ENCODE measurements at places on chromosomes 5 and 9.

DNA sequence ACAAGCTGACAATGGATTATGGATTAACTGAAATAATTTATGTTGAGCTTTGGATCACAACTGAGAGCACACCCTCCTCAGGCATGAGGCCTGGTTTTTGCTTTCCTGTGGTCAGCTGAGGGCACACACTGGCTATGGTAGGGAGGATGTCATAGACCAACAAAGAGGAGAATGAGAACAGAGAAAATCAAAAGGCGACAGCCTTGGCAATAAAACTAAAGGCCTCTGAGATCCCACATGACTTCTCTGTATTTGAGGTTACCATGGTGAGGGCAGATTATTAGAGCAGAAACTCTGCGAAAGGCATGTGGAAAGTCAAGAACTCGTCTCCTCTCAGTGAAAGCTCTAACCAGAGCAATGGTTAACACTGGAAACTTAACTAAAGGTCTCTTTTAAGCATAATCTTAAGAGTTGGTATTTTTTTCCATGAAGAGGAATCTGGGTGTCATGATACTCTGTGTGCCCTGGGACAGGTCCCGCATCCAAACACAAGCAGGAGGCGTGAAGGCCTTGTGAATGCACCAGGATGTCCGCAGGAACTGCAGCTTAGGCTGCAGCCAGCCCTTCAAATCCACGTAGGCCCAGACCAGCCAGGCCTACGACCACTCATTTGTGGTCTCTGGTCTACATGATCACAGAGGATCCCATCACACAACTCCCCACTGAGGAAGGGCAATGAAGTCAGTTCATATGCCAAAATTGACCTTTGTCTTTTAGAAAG lies 12.4 kb upstream of the MEIKIN start:
- no peak for DNase-seq

- DNase-seq = no peak
These were observed 46.9 kb downstream of the RAB14 start for GRCh38 chr9:121154782-121155181.

GRCh38 chr5:132495667-132496190 lies 5.2 kb upstream of the IRF1 start:
- no peak for DNase-seq

DNA sequence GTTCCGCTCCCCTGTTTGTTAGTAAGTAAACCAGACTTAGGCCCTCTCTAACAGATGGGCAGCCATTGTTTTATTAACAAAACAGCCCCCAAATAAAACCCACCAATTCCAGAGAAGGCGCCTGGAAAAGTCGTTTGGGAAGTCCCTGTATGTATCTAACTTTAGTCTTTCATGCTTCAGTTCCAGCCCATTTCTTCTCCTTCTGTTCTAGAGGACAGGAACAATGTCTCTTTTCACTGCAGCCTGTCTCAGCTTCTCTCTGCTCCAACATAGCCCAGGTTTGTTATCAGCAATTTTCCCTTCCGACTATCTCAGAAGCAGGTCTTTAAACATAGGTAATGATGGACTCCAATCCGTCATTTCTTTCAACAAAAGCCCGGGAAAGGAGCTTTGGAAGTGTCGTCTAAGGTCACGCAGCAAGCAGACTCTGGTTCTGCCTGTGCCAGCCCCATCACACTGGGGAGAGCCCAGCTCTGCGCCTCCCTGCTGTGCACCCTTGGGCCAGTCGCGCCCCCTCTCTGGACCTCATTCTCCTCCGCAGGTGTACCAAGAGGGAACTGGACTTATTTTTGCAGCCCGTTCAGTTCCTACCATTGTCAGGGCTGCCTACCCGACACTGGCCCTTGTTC lies 9.6 kb upstream of the AKNA start:
- no peak for DNase-seq

GRCh38 chr5:101585366-101585765 lies 682.3 kb upstream of the ST8SIA4 start:
- no peak for DNase-seq

- DNase-seq = peak; percentile 24
These were observed 106.1 kb upstream of the CPEB4 start for GRCh38 chr5:173781816-173782670.

DNA sequence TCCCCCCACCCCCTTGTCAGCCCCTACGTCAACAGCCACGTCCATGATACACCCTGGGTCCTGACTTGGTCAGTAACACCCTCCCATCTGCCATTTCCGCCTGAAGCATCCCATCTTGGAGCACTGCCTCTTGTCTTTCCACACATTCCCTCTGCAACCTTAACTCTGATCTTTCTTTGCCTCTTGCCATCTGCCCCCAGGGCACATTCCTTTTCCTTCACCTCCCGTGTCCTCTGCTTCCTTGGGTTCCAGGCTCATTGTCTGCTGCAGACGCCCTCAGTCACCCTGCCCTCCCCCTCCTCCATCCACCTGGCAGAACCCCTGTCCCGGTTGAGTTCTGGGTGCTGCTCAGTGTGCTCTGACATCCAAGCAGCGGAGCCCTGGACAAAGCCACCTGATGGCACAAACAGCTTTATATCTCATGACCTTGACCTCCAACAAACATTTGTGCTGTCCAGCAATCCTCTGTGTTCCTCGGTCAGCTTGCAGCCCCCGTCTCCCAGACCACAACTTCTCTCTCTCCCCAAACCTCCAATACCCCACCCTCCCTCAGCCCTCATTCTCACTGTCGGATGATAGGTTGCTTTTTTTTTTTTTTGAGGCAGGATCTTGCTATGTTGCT lies 97.7 kb upstream of the IER5L start:
- DNase-seq = no peak

- no peak for DNase-seq
These were observed 252.7 kb downstream of the EFNA5 start for GRCh38 chr5:107418071-107418470.

DNA sequence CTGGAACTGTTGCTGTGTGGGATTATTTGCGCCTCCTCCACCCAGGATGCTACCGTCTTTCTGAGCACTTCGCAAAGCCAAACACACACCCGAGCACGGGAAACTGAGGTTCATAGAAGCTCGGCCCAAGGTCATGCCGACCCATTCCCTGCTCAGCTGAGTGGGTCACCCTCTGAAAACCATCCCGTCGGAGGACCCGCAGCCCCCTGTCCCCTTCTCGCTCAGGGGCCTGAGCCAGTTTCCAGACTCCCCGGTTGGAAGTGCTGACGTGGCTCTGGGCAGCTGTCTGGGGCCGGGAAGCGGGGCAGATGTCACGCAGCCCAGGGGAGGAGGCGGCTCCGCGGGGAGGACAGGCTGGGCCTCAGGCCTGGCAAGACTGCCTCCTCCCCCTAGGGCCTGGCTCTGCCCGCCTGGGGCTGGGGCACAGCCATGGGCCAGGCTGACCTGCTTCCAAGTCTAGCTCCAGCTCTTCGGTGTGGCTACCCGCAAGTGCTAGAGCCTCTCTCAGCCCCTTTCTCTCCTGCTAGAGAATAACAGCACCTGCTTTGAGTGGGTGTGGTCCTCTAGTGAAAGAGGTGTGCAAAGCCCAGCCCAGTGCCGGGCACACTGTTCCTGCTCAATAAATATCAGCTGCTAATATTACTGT lies 9.9 kb upstream of the CXXC5 start:
- no peak for DNase-seq

DNA sequence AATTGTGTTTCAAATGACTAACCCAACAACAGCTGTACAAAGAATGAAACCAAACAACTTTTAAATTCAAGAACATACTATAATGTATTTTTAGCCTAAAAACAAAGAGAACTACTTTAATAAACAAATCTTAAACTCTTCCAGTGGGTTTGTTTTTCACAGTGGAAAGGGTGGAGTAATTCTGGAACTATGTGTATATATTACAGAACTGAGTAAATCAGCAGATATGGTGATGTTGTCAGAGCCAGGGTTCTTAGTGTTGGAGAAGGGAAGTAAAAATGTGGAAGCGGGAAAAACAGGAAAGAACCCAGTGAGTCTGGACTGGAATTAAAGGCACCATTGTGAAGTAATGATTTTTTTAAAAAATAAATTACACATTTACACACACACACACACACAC lies 144.9 kb downstream of the CDK5RAP2 start:
- DNase-seq = no peak

GRCh38 chr9:78035383-78035993 lies 3.9 kb upstream of the GNAQ start:
- DNase-seq = no peak

DNA sequence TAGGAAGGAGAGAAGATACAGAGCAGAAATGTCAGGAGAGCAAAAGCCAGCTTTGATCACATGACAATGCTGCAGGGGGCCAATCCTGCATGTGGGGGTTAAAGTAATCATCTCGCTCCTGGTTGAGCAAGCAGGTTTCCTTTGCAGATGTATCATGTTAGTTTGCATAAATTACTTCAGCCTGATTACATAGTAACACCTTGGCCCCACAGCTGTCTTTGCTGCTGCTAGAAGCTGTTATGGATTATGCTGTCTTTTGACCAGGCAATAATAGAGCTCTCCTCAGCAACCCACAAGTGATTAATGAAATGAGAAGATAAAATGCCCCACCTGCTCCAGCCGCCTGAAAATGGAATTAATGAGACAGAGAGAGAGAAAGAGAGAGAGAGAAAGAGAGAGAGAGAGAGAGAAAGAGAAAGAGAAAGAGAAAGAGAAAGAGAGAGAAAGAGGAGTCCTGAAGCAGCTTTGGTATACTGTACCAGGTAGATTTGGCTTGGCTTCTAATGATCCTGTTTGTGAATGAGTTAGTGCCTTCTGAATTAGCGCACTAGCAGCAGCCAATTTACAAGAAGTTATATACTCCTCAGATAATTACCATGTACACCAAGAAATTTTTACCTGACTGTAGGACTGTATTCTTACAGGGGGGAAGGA lies 174.3 kb upstream of the RORB start:
- DNase-seq = no peak

GRCh38 chr5:10140195-10140973 lies 109.3 kb downstream of the ATPSCKMT start:
- no peak for DNase-seq

GRCh38 chr5:107396351-107396690 lies 274.4 kb downstream of the EFNA5 start:
- DNase-seq = no peak

- no peak for DNase-seq
These were observed 280.7 kb downstream of the SPOCK1 start for GRCh38 chr5:137218471-137218870.

- DNase-seq = no peak
These were observed 200.8 kb downstream of the MAT2B start for GRCh38 chr5:163706053-163706771.

DNA sequence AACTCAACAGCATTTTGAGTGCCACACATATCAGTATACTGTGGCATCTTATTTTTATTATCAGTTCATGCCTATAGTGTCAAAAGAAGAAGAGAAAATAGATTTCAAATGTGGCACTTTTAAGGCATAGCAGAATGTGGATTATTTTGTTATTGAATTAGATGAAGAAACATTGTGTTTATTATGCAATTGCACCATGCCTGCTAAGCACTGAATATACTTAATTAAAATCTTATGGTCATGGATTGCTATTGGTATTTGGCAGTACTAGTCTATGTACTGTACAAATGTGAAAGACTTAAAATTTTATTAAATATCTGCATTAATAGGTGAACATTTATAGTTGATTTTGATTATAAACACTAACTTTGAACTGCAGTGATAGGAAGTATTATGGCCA lies 128.8 kb downstream of the FER start:
- no peak for DNase-seq

GRCh38 chr9:136203408-136204144 lies 1.4 kb downstream of the LHX3 start:
- no peak for DNase-seq

- no peak for DNase-seq
These were observed 466.7 kb downstream of the ACTL7B start for GRCh38 chr9:108389056-108389455.

GRCh38 chr9:36739373-36740116 lies 166.8 kb downstream of the MELK start:
- DNase-seq = no peak

- DNase-seq = no peak
These were observed 146.8 kb downstream of the LURAP1L start for GRCh38 chr9:12921621-12922020.

DNA sequence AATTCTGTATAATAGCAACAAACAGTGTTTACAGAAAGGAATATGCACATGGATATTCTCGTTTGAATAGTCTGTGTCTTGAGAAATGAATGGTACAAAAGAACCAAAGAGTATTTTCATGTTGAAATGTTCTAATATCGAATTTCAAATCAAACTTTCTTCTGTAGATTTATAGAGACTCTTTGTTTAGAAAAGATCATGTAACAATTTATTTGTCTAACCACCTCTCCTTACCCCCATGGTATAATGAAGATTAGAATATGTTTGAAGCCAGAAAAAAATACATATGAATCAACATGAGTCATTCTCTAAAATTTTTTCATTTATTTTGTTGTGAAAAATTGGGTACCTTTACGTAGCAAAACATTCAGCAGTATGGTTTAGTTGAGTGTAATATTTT lies 285.6 kb downstream of the PRR16 start:
- DNase-seq = no peak

- DNase-seq = peak; percentile 24
These were observed 133.4 kb downstream of the SLC1A3 start for GRCh38 chr5:36739751-36740221.

DNA sequence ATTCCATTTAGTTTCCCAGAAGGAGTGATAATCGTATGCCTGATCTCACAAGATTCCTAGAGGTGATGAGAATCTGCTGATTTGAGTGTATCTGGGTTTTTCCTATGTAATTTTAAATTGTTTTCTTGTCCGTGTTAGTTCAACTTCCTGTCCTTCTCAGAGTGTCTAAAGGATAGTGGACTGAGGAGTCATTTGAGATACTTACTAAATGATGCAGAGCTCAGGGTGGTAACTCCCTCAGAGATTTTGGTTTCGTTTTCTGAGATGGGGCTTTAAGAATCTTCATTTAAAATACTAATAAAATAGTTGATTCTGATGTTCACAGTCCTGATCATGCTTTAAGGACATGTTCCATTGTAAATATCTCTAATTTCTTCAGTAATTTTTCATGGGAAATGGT lies 30.3 kb downstream of the MELK start:
- DNase-seq = no peak

DNA sequence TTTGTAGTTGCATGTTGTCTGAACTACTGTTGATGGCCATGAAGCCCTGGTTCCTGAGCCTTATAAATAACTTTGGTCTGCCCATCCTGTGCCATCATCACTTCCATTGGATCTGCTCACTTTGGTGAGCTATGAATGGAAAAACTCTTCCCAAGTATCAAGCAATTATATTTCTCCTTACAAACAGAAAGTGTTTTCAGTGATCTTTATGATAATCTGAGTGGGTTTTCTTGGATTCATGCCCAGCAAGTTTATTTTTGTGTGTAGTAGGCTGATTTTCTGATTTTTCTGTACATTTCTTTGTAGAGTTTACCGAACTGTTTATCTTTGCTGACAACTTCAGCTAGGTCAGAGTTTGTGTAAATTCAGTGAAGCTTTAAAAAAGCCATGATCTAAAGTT lies 31.0 kb downstream of the CAMK4 start:
- no peak for DNase-seq

DNA sequence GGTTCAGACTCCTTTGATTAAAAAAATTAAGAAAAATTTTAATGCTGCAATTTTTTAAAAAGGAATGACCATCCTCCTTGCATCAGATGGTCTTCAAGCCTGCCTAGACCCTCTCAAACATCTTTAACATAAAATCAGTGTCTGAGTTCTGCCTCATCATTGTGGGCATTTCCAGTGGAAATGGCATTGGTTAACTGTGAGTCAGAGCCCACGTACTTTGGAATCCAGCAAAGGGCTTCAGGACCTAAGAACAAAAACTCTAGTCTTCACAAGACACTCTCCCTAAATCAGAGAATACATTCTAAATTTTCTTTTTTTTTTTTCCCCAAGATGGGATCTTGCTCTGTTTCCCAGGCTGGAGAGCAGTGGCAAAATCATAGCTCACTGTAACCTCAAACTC lies 9.4 kb upstream of the C5orf15 start:
- no peak for DNase-seq
